Esophagus squamous epithelium (tissue), 5 donors: ENCODE measurements at places on chromosomes 7 and 10.
A peak's percentile ranks its signal among the peaks of the same experiment; 100 is the strongest.

DNA sequence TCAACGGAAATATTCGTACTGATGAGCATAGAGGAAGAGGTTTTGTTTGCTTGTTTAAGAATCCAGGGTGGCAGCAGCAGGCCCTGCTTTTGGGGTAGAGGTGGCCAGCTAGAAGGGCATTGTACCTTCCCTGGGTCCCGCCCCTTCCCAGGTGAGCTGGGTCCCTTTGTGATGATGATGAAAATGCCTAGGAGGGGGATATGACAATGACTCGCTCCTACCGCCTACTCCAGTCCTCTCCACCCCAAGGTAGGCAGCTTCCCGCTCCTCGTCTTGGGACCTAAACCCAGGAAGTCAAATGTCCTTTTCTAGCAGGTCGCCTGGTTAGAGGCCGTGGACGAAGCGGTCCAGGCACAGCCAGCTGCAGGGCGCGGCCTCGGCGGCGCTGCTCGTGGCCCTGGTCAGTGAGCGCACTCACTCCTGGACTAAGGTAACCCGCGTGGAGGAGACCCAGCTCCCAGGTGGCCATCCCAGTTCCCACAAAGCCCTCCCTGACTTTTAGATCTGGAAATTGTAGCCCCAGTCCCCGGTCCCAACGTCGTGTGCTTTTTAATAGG is 141.4 kb downstream of the LSMEM1 start:
- DNase-seq: no peak

- no peak for DNase-seq
Observed at GRCh38 chr10:124308056-124308645, 110.6 kb downstream of the OAT start.

DNA sequence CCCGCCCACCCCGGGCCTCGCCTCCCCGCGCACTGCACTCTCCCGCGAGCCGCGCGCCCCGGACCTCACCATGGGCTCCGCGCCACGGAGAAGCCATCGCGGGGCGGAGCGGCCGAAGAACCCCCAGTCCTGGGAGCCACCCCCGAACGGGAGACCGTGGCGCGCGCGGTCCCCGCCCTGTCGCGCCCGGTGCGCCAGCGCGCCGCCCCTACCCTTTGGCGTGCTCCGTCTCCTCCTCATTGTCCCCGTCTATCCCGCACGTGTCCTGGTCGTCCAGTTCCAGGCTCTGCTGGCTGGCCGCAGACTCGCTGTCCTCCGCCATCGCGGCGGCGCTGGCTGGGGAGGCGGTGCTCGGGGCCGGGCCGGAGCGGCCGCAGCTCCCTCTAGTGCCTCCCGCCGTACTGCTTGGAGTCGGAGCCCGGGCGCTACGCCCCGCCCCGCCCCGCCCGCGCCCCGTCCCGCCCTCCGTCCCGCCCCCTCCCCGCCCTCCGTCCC is at the start of gene NMT2:
TSS of gene NMT2 (minus strand) at position 403 of the 495 bp plus-strand sequence. CDS start at position 322, 81 bp downstream.
- DNase-seq: peak; percentile 60

DNA sequence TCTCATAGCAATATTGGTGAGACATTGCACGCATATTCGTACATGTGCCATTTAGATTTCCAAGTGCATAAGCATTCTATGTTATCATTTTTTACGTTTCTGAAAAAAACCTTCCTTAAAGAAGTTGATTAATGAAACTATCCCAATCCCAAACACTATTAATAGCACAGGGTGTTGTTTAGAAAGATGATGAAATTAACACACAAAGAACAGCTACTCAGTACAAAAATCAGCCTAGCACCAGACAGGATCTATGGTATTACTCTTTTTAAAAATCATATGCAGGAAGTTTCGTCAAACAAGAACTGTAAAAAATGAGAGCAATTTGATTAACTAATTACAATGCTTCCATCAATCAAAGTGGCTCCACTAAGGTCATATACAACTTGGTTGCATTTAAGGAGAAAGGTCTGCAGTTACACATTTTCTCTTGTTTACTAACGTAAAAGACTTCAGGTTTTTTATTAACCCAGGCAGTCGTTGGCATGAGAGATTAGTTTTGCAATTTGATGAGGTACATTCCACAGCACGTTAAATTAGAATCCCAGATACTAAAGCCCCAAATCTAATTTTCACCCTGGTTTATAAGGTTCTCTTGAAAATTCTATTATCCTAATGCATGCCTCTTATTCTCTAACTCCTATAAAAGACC is 38.1 kb downstream of the SLC35B4 start:
- DNase-seq: no peak

- DNase-seq: no peak
Observed at GRCh38 chr10:43219848-43220247, 47.0 kb downstream of the RASGEF1A start.

DNA sequence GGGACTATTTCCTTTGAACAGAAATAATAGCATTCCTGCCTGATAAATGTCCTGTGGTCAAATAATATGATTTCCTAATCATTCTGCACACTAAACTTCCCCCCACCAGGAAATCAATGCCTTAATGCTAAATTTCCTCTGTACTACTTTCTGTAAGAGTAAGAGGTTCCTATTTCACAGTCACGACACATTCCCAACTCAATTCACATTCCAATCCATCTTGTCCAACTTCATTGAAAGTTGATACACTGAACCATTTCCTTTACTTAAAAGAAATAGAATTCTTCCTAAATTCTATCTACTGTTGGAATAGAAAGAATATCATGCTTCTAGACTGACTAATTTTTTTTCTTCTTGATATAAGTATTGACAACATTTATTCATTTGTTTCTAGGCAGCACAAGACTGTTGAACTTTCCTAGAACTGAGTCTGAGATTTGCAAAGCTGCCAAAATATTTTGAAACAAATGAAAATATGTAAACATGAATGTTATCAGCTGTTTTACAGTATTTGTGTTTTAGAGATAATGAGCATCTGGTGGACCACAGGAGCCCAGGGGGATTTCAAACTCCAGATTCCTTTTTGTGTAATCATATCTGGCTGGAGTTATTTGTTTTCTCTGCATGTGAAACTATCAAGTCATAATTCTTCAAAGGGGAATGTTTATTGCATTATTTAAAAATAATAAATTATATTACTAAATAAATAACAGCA is 121.5 kb downstream of the TPST1 start:
- DNase-seq: no peak

DNA sequence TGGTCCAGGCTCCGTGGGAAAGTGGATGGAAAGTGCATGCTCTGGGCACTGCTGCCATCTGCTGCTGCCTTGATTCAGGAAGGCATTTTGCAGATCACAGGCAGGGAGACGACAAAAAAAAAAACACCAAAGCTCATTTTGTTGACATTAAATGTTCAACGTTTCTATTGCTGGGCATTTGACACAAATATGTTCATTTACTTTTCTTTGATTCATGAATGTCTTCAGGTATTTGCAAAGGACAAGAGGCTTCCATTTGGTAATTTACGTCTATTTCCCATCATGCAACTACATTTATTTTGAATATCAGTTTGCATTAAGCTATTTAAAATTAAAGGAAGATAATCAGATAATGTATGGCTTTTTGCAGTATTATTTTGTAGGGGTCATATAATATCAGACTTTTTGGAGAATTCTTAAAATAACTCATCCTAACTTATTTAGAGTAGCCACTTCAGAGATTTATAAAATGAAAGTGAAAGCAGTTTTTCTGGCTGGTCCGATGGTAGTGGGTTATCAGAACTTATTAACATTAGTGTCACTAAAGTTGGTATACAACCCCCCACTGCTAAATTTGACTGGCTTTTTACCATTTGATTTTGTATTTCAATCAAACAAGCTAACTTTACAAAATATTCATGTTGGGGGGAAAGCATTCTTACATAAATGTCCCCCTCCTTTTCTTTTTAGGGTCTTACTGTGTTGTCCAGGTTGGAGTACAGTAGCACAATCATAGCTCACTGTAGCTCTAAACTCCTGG is 65.3 kb downstream of the PDIA4 start:
- no peak for DNase-seq

GRCh38 chr7:157576415-157576814 is 239.6 kb downstream of the DNAJB6 start:
- DNase-seq: no peak

DNA sequence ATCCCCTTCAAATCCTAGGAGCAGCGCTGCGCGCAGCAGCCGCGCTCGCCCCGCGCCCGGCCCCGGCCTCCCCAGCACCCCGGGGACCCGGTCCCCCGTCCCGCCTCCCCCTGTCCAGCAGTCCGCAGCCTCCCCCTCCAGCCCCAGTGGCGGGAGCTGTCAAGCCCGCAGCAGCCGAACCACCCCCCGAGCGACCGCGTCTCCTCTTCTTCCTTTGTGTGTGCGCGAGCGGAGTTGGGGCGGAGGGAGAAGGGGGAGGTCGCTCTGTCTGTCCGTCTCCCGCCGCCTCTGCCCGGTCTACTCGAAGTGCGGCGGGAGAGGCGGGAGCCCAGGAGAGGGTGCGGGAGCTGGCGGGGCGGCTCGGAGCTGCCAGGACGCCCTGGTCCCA is 375 bp upstream of the CHN2 start:
- no peak for DNase-seq

DNA sequence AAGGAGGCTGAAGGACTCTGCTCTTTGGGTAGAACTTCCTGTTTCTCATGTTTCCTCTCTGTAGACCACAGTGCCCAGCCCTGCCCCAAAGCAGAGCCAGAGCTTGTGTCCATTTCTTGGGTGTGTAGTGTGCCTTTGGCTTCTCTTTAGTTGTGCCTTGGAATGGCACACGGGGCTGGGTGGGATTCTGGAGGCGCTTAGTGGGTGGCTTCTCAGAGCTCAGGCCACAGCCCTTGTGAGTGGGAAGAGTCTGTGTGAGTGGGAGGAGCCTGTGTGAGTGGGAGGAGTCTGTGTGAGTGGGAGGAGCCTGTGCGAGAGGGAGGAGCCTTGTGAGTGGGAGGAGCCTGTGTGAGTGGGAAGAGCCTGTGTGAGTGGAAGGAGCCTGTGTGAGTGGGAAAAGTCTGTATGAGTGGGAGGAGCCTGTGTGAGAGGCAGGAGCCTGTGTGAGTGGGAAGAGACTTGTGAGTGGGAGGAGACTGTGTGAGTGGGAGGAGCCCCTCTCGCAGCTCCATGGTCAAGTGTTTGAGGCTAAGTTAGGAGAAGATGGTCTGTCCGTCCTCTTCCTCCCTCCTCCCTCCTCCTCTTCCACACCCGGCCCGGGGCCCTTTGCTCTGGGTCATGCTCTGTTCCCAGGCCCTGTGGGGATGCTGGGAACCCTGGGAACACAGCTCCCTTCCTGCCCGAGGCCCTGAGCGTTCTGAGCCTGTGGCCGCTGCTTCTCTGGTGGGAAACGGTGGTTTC is 153.0 kb downstream of the GRK5 start:
- DNase-seq: no peak

- DNase-seq: no peak
Observed at GRCh38 chr7:22452142-22452959, 47.6 kb downstream of the STEAP1B start.

- DNase-seq: no peak
Observed at GRCh38 chr10:133124357-133125211, 35.4 kb upstream of the KNDC1 start.

- no peak for DNase-seq
Observed at GRCh38 chr10:113704637-113705343, 25.1 kb downstream of the CASP7 start.

DNA sequence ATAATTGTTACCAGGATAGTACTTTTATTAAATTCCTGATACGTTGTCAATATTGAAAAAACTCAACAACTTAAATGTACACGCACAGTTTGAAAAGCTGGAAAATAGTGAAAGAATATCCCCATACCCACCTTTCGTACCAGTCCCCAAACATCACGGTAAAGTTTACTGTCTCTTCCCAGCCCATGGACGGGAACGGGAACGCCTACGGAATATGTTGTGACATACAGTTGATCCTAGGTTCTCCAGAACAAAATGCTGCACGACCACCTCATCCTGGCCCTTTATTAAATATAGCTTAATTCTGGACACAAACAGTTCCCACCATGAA is 527 bp upstream of the BCAP29 start:
- no peak for DNase-seq

- peak; percentile 57 for DNase-seq
Observed at GRCh38 chr7:2403014-2403717, at the start of gene CHST12. Gene CHST12, plus strand, starts transcription at chr7:2403611. Its CDS starts 29,029 bp downstream, at chr7:2432640.

GRCh38 chr10:91416339-91416855 is 6.3 kb downstream of the HECTD2 start:
- DNase-seq: no peak

DNA sequence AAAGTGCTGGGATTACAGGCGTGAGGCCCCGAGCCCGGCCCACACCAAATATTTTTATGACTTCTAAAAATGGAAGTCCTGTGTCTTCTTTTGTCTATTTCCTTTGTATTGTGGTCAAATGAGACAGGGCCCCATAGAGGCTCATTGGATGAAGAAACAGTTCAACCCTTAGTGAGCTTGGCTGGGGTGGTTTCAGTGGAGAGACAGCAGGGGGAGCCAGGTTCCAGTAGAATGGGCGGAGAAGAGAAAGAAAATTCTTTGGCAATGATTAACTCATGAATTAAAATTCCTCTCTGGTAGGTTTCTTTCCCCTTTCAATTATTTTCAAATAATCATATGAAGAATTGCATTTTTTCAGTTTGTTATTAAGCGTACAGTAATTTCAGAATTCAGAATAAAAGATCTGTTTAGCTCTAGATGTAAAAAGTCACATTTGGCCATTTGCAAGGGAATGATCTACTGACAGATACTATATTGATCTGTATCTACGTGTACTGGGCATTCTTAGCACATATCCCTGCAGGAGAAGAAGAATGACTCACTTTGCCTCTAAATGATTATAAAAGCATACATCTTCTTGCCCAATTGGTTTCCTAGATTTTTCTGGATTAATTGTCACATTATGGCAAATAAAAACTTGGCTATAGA is 43.2 kb downstream of the PNLIPRP3 start:
- no peak for DNase-seq

GRCh38 chr7:106068986-106069385 is 43.1 kb downstream of the SYPL1 start:
- no peak for DNase-seq

GRCh38 chr7:91514591-91514990 is 250.4 kb downstream of the FZD1 start:
- no peak for DNase-seq

DNA sequence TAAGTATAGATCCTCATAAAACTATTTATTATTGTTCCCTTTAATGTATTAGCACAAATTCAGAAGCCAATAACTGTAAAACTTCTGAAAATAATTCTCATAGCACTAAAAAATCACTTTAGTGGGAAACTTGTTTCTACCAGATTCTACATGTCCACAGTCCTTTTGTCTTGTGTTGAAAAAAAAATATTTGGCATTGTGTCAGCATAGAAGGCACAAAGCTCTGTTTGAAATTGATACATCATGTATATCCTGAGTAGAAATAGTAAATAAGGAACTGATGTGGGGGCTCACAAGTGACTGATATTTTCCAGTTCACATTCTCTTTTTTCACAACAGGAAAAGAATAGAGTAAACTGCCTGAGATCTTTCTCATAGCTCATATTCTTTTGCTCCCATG is 134.6 kb downstream of the GRM3 start:
- DNase-seq: no peak
